Esophagus squamous epithelium (tissue), 5 donors: ENCODE measurements at places on chromosomes 11 and 22.
A peak's percentile ranks its signal among the peaks of the same experiment; 100 is the strongest.

DNA sequence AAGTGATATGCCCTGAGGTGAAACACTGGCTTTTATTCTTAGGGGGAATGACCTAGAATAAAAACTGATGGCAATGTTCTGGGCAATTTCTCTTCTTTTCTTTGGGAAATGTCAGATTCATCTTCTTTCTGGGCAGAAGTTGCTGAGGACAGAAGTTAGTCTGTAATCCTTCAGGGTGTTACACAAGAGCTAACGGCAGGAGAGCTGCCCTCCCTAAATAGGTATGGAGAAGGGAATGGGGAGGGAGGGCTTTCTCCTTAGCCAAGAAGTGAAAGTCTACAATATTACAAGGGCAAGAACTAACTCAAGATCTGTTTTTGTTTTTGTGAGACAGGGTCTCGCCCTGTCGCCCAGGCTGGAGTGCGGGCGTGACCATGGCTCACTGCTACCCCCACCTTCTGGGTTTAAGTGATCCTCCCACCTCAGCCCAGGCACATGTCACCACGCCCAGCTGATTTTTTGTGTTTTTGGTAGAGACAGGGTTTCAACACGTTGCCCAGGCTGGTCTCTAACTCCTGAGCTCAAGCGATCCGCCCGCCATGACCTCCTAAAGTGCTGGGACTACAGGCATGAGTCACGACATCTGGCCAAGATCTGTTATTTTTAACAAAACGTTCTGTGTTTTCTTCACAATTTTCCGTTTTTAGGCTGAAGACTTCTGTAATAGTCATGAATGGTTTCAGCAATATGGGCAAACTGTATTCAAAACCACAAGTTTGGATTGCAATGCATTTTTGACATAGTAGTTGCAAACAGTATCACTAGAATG, 7.2 kb downstream of the PIWIL4 start:
- no peak for DNase-seq

DNA sequence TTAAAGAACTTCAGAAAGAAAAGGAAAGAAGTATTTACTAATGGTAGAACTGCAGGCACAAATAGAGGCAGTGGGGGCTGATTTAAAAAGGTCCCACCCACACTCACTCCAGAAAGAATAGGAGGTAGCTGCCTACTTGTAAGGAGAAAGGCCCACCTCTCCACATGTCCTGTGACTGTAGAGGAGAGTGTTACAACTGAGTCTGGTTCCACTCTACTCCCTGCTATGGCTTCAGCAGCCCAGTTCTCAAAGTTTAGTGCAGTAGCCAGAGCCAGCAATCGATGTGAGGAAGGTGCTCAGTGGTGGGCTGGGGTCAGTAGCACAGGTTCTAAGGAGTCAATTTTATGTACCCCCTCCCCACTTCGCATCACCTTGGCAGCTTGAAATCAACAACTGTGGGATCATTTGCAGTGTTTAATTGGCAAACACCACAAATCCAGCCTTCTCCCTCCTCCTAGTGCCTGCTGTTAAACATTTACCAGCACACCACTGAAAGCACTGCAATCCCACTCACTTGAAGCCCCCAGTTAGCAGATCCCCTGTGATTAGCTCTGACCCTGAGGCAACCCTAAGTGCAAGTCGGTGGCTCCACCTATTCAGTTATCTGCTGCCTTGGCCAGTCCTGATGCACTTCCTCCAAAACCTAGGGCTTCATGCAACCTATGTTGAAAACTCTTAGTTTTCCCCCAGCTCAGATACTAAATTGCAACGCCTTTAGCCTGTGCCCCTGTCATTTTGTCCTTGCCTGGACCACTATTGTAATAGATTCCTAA, 146.6 kb downstream of the BBOX1 start:
- no peak for DNase-seq

DNA sequence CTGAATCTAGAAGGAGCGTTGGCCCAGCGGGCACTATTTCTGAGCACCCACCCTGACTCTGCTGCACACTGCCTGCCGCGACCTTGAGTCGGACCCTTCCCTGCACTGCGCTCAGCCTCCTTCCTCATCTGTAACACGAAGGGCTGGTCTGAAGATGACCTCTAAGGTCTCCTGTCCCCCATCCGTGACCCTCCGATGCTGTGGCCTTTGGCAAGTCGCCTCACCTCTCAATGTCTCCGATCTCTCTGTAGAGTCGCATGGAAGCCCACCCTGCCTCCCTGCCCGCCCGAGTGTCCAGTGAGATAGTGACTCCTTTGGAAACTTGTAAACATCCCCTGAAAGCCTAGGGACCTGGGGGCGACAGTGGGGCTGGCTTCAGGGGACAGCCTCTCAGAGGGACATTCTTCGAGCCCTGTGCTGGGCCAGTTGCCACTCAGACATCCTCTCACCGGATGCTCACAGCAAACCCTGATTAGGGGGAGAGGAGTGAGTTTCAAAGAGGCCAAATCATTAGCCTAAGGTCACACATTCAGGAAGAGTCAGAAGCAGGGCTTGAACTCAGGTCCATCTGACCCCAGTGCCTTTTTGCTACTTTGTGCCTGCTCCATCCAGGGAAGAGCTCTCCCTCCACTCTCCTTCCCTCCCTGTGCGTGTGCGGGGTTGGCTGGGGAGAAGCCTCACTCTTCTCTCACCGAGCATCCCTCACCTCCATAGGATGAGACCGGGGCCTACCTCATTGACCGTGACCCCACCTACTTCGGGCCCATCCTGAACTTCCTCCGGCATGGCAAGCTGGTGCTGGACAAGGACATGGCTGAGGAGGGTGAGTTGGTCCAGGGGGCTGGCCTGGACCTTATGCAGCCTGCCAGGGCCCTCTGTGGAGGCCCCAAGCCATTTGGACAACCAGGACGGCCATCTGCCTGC, 1.1 kb downstream of the KCTD17 start:
- no peak for DNase-seq

DNA sequence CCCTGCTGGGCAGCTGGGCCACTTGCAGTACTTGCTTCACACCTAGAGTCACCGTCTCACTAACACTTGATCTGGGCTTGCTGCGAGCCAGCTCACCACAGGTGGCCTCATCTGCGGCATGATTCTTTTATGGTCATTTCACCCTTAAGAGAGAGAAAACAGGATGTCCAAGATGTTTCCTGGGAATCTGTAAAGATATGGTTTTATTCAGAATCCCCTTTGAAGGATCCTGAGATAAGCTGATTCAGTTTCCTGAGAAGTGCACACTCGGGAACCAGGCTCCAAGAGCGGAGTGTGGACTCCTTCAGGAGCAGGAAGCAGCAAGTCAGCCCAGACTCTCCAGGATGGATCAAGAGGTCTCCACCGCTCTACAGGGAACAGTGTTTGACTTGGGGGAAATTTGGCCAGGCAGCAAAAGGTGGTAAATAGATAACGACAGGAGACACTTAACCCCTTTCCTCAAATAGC, 21.8 kb upstream of the TP53AIP1 start:
- DNase-seq, result no peak

DNA sequence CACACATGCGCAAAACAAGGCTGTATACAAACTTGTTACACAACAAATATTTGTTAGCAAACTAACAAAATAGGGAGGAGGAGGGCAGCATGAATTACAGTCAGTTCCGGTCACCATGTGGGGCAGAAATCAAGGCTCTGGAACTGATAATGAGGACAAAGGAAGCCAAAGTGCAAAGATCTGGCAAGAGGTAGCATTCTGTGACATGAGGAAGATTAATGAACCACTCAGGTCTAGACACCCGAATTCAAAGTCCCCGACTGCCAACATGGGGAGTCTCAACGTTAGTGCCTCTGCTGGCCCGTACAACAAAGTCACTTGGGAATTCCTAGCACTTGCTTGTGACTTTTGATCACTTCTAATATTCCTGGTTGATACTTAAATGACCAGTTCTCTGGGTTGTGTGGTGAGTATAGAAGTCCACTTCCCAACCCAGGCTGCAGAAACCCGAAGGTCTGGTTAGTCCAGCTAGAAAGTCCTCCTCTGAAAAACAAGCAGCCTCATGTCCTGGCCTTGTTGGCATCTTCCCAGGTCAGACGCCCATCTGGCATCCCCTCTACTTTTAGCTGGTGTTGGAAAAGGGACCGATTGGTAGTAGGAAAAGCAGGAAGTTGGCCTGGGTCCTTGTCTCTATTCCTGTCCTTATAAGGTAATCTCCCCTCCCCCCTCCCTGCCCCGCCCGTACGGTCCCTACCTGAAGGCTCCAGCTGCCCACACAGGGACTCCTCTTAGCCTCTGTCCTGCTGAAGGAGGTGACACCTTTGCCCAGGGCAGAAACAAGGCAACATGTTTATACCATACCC, 1.6 kb downstream of the SUN2 start:
- DNase-seq, result peak; percentile 20

DNA sequence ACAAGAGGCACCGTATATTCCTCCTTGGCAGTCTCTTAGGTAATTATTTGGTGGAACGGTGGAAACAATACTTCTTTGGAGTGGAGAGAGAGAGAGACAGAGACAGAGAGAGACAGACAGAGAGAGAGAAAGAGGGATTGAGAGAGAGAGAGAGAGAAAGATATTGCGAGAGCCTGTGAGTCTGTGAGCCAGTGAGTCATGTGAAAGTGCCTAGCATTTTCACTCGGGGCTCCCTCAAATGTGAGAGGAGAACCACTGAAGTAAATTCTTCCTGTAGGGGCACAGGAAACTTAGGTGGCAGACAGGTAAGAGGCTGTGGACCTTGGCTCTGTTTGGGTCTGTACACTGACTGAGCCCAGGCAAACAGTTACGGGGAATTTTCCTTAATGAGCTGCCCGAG, 31.6 kb upstream of the SNX19 start:
- no peak for DNase-seq

GRCh38 chr22:47062126-47062525, 299.7 kb downstream of the TBC1D22A start:
- DNase-seq, result no peak

- no peak for DNase-seq
These were observed 8.8 kb upstream of the C11orf91 start for GRCh38 chr11:33709466-33709865.
